ENCODE measurements at places on chromosomes 13 and 19. TPM values are rescaled to one million over a fixed set of nuclear protein-coding genes. Genes with fewer than 3 reads are reported as not detected.

ZNF573 gene
- total RNA-seq: 11.7 TPM

TMEM259 gene
- 141 TPM for total RNA-seq

PLIN4 gene
- total RNA-seq: not detected

YJEFN3 gene
- 7.3 TPM for total RNA-seq

TPGS1 gene
- total RNA-seq: 14.9 TPM

RGCC gene
- 129 TPM for total RNA-seq

ZNF726 gene
- total RNA-seq: 15.6 TPM

LYL1 gene
- total RNA-seq: 1.8 TPM

KCNN1 gene
- total RNA-seq: 0.15 TPM

CAPN12 gene
- 3.3 TPM for total RNA-seq

Measured in activated CD8-positive, alpha-beta memory T cell treated with anti-CD3 and anti-CD28 coated beads for 36 hours (primary cell).